ENCODE measurements at places on chromosomes 2 and 18.

DNA sequence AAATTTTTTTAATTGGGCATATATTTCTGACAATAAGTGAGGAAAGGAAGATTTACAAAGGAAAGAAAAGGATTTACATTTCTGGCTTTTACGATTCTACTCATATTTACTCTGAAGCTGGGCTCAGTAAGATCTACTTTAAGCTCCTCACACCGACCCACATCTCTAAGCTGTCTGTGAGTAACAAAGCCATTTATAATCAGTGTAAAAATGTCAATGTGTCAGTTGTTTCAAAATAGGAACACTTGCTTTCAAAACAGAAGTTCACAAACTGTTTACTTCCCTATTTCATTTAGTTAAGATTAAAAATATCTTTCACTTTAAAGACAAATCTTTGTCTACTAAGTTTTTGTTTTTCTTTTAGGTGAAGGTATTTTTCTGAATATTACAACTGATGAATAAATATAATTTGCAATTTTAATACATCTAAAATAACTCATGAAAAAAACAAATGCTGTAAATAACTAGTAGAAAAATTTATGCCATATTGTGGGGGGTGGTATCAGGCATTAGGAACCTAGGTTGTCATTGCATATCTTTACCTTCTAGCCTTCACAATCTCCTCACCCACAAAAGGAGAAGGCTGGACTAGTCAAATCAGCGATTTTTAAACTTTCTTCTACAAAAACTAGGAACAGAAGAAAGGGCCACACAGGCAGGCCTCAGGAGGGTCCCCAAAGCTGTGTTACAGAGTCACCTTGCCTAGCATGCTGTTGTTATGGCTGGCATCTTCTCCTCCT, 64.5 kb downstream of the TMEM131 start:
- no peak for DNase-seq

DNA sequence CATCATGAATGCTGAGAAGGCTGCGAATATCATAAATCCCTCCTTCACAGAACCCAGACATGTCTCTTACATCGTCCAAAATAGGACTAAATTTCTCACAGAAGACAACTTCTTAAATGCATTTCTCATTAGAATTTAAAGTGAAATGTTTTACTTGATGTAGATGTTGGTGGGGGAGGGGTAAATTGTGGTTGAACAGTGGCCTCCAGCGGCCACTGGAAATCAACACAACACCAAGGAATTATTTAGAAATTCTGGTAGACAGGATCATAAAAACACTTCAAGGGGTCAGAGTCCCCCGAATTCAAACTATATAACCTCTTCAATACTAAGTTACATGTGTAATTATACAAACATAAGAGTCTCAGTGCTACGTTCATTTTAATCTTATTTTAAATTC, 135.9 kb downstream of the ABCA12 start:
- DNase-seq = no peak

- no peak for DNase-seq
Measured at GRCh38 chr2:44038277-44038676, 42.5 kb upstream of the LRPPRC start.

GRCh38 chr2:208627916-208628315, 221.3 kb downstream of the PTH2R start:
- no peak for DNase-seq

- no peak for DNase-seq
Measured at GRCh38 chr2:162261032-162261945, 18.0 kb upstream of the FAP start.

All from left forelimb (tissue), 1 donor.